ENCODE measurements at places on chromosomes 2 and 18. TPM values are rescaled to one million over a fixed set of nuclear protein-coding genes. Genes with fewer than 3 reads are reported as not detected.

- no peaks in the 10 kb centered on the region for H3K36me3 ChIP-seq
- no peak overlapping the region for H3K27ac ChIP-seq
- DNase-seq: peak; percentile 8
- H3K4me3 ChIP-seq: no peak overlapping the region
- no peaks in the 10 kb centered on the region for H3K27me3 ChIP-seq
- H3K4me1 ChIP-seq: no peaks in the 10 kb centered on the region
Measured at GRCh38 chr18:75111760-75112159, 97.2 kb downstream of the PTGR3 start.

DNA sequence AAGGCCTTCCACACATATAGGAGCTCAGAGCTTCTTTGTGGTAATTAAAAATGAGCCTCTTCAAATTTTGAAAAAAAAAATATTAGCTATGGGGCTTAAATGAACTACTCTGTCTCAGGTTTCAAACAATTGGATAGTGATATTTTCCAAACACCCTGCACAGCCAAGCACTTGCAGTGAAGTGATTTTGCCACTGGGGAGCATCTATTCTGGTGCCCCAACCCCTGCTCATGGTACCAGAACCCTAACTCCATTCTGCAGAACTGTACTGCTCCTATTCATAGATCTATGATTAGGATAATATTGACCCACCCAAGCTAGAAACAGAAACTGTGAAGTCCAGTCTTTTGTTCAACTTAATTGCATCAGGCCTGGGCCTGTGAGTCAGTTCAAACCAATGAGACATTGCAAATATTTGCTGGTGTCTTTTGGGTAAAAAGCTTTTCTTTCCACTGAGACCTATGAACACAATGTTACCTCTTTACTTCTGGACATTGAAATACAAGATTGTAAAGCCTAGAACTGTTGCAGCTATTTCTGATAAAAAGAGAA lies 324.0 kb downstream of the GALNT13 start:
- H3K4me3 ChIP-seq: no peak overlapping the region
- H3K36me3 ChIP-seq: no peaks in the 10 kb centered on the region
- no peak overlapping the region for H3K27ac ChIP-seq
- no peaks in the 10 kb centered on the region for H3K4me1 ChIP-seq
- no peaks in the 10 kb centered on the region for H3K27me3 ChIP-seq

DNA sequence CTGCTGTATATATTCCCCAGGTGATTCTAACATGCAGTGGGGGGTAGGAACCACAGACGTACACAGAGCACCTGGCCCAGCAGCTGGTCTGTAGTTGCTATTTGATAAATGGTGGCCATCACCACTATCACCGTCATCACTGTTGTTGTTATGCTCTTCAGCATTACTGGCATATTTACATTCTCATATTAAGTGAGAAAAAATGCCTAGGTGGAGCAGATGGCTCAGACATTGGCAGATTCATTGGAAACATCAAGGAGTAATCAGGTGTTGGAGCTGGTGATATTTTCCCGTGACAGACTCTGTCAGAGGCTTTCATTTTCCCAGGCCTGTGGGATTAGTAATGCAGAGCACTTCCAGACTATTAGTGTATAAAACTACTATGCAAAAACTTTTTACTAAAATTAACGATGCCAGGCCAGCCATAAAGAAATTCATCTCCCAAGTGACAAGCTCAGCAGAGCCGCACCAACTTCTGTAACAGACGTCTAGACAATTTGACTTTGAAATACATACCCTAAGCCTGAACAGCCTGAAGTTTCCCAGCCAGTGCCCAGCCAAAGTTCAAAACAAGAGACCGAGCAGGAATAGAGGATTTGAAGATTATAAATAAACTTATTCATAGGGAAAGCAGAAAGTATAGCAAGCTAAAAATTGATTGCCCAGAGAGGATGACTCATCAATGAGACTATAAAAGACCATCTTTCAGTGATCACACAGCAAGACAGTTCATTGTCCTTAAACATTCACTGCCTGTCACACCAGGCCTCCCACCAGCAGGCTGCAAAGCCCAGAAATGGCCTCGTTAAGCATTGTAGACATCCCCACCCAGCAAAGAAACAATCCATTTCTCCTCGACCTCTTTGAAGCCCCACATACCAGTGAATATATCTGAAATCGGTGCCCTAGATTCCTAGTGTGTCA lies 247.4 kb upstream of the CHAC2 start:
- no peaks in the 10 kb centered on the region for H3K27me3 ChIP-seq
- no peak overlapping the region for H3K27ac ChIP-seq
- H3K36me3 ChIP-seq: no peaks in the 10 kb centered on the region
- no peak for DNase-seq
- H3K4me3 ChIP-seq: no peak overlapping the region
- no peaks in the 10 kb centered on the region for H3K4me1 ChIP-seq

- peaks cover 12% of the 10 kb centered on the region for H3K4me1 ChIP-seq
- no peak for DNase-seq
- H3K4me3 ChIP-seq: no peak overlapping the region
- no peaks in the 10 kb centered on the region for H3K27me3 ChIP-seq
- H3K36me3 ChIP-seq: no peaks in the 10 kb centered on the region
Measured at GRCh38 chr2:144452989-144453336, 67.0 kb downstream of the ZEB2 start.

DNA sequence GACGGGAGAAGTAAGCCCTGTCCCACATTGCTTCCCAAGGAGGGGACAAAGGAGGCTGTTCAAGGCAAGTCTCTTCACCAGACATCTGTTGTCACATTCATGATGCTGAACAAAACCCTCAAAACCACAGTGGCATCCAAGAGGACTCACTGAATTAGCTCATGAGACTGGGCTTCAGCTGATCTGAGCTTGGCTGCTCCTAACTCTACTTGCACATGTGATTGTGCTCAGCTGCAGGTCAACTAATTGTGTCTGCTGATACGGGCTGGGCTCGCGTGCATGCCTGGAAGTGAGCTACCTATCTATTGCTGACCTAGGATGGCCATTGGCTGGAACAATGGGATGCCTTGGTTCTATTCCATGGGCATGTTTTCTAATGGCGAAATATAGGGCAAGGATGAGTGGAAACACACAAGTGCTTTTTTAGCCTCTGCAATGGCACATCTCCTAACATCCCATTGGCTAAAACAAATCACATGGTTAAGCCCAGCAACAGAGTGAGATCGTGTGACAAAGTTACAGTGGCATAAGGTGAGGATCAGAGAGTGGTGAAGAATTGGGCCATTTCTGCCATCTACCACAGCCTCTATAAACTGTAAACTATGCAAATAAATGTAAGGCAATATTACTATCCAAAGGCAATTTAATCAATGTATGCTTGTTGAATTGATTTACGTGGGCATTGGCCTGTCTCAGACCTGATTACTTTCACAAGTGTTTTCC lies 52.9 kb upstream of the CAPN13 start:
- no peaks in the 10 kb centered on the region for H3K27me3 ChIP-seq
- H3K4me1 ChIP-seq: no peaks in the 10 kb centered on the region
- no peak overlapping the region for H3K27ac ChIP-seq
- no peaks in the 10 kb centered on the region for H3K36me3 ChIP-seq

DNA sequence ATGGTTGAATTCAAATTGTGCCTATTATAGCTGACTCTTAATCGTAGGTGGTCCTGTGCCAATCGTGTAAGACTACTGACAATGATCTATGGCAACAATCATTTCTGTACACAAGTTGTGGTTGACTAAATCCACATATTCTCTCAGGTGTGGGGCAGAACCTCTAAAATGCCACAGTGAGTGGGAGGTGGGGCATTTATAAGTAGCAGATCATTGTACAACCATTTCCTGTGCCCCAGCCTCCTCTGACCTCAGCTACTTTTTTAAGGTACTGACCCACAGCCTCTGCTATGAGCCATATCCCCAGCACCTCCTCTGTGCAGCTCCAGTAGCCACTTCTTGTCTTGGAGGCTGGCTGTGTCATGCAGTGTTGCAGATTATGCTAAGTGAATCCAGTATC lies 48.6 kb upstream of the RAPH1 start:
- DNase-seq: no peak
- H3K27me3 ChIP-seq: no peaks in the 10 kb centered on the region
- no peaks in the 10 kb centered on the region for H3K36me3 ChIP-seq

DNA sequence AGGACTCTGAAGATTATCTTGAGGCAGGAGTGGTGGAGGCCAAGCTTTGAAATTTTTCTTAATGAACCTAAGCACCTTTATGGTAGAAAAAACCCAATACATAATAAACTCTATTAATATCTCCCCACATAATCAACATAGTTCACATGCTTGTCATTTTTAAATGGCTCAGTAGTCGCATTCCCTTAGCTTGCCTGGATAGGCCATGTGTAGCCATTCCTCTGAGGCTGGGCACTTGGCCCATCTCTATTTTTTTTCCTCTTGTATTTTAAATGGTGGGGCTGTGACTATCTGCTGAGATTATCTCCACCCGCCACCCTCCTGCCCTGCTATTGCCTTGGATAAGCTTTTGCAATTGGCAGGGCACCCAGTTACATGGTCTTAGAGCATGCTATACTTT lies 143.1 kb downstream of the FHOD3 start:
- no peak overlapping the region for H3K27ac ChIP-seq
- H3K27me3 ChIP-seq: no peaks in the 10 kb centered on the region
- H3K4me3 ChIP-seq: no peak overlapping the region
- DNase-seq: no peak
- no peaks in the 10 kb centered on the region for H3K36me3 ChIP-seq

Gene FHL2
- total RNA-seq: 4.7 TPM

Gene PSD4
- total RNA-seq: 83.2 TPM

Data from liver (tissue), 10 donors.